ENCODE measurements at places on chromosomes 1 and 21.

GRCh38 chr1:3312310-3312897, 142.1 kb upstream of the ARHGEF16 start:
- no peak for DNase-seq

GRCh38 chr1:48006264-48006663, 9.1 kb upstream of the TRABD2B start:
- no peak for DNase-seq

- peak; percentile 95 for DNase-seq
These were observed 6.0 kb downstream of the CADM3 start for GRCh38 chr1:159177272-159177907.

GRCh38 chr1:21344098-21344749, 54.0 kb upstream of the ECE1 start:
- no peak for DNase-seq

DNA sequence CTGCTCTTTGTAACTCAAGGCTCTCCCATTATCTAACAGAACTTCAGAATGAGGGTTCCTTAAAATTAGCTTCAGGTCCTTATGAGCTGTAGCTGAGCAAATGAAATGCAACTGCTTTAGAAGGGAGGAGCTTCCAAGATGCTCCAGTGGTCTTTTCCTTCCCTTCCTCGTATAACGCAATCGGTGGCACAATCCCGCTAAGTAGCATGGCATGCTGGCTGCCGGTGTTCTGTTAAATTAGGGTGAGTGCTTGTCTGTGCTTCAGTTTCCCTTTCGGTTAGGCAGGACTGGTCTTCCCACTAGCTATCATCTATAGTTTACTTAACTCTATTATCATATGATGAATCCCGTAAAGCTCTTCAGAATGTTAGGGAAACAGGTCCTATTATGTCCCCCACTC, 917 bp downstream of the KIAA0040 start:
- DNase-seq: no peak

GRCh38 chr1:11654939-11655808, 497 bp downstream of the FBXO44 start:
- DNase-seq: no peak

- no peak for DNase-seq
These were observed 3.1 kb upstream of the VAMP4 start for GRCh38 chr1:171744986-171745385.

DNA sequence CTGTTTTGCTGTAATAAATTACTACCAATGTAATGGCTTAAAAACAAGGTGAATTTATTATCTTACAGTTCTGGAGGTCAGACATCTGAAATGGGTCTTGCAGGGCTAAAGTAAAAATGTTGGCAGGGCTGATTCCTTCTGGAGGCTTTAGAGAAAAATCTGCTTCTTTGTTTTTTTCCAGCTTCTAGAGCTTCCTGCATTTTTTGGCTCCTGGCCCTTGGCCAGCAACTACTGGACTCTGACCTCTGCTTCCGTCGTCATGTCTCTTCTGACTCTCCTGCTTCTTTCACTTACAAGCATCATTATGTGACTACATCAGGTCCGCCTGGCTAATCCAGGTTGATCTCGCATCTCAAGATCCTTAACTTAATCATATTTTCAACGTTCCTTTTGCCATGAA, 350.9 kb downstream of the S1PR1 start:
- DNase-seq: peak; percentile 59

DNA sequence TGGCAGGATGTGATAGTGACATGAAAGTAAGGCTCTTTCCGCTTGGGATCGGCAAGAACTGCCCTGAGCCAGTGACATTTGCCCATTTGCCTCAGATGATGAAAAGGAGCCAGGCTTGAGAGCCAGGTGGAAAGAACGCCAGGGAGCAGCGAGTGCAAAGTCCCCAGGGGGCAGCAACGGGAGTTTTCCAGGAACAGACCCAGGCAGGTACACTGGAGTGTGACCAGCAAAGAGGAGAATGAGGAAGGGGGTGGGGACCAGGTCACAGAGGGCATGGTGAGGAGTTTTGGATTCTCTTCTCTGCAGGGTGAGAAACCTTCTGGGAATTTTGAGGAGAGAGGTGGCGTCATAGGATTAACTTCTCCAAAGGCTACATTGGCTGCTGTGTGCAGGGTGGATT, 10.8 kb upstream of the ETS2 start:
- no peak for DNase-seq

DNA sequence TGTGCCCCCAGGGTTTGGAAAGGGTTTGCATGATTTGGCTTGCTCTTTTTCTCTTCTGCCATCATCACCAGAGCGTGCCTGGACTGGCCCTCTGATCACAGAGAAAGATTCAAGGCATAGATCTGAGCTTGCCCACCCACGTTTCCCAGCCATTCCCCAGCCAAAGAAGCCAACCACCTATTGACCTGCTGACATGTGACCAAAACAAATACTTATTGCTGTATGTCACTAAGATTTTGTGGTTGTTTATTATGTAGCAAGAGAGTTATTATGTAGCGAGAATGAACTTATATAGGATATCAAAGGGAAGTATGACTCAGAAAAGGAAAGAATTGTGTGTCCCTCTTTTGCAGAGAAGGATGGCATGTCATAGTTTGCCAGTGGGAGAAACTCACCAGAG, 59.9 kb downstream of the UBE2U start:
- DNase-seq: no peak

DNA sequence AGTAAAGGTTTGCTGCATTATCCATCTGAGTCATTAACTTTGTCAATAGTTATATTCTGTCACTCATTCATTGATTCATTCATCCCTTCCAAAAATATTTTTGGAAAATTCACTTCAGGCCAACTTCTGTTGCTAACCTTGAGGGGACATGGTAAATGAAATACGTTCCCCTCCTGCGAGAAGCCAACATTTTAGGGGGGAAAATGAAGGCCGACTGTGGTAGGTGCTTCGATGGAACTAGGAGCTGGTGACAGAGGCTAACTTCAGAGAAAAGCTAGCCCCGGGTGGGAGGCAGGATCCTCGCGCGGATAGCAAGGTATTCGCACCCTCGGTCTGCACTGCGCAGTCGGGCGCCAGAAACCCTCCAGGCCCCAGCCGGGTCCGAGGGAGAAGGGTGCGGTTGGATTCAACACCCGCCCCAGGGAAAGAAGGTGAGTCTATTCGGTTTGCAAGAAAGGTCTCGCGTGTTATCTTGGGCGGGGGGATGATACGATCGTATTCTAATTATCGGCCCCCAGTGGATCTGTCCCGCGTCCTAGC, 646 bp upstream of the RRP15 start:
- no peak for DNase-seq

- no peak for DNase-seq
These were observed 761 bp downstream of the TNNT2 start for GRCh38 chr1:201376464-201377374.

DNA sequence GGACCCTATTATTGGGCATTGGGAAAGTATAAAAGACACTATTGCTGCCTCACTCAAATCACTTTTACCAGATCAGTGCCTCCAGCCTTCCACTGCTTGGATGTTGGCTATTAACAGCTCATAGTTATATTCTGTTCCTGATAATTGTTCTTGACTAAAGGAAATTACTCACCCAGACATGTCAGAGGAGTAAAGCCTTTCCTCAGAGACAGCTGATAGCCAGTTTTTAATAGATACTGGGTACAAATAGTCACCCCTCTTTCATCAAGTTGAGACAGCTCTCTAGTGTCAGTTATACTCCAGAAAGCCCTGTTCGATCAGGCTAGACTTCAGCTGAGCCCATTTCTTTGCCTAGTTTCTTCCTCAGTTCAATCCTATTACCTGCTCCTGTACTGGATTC, 876.1 kb upstream of the B3GALT2 start:
- DNase-seq: no peak

GRCh38 chr1:1975535-1975934, 28.1 kb downstream of the CFAP74 start:
- no peak for DNase-seq

GRCh38 chr1:225482421-225482950, 54.6 kb upstream of the LBR start:
- no peak for DNase-seq

DNA sequence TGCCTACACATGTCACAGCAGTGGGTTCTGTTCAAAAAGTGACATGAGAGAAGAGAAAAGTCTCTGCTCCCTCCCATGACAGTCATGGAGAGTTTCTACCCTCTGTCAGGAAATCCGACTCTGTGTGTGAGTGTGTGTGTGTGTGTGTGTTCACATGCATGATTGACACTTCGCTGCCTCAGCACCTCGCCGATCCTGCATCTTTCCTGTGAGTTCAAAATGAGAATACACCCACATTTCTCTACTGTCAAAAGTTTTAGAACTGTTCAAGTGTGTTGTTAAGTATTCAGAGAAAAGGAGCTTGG, 46.2 kb upstream of the COX20 start:
- DNase-seq: no peak

DNA sequence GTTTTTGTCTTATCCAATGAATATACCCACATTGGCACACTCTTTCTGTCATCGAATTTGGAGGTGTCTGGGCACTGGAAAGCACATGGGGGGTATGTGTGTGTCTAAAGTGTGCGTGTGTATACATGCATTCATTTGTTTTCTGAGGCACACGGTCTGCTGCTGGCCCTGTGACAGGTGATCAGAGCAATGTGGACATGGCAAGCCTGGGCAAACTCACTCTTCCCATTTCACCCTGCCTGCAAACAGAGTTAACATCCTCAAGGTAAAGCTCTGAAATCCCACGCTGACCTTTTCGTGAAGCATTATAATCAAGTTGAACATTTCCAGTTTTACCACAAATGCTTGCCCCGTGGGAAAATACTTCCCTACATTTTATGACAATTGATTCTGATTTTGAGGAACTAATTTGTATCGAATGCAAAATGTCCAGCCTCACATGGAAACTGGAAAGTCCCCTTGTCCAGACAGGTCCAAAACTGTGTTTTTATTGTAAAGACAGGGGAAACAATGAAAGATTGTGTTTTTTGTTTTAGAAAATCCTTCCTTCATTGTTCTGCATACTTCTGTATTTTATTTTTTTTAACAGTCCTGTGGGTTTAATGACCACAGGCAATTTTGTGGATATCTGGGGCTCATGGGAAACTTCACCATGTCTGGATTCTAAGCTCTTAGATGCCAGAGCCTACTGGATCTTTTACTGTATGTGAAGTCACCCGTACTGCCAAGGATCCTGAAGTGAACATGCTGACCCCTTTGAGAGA, 160.9 kb downstream of the PBX1 start:
- no peak for DNase-seq

DNA sequence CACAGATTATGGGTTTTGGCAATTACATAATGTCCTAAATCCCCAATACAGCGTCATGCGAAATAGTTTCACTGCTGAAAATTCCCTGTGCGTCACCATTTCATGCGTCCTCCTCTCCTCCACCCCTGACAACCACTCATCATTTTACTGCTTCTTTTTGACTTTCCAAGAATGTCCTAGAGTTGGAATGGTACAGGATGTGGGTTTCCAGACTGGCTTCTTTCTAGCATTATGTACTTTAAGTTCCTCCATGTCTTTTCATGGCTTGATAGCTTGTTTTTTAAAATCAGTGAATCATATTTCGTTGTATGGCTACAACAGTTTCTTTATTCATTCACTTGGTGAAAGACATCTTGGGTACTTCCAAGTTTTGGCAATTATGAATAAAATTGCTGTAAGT, 7.4 kb downstream of the NBPF3 start:
- no peak for DNase-seq

- no peak for DNase-seq
These were observed 5.1 kb upstream of the ARHGAP30 start for GRCh38 chr1:161074676-161075368.

DNA sequence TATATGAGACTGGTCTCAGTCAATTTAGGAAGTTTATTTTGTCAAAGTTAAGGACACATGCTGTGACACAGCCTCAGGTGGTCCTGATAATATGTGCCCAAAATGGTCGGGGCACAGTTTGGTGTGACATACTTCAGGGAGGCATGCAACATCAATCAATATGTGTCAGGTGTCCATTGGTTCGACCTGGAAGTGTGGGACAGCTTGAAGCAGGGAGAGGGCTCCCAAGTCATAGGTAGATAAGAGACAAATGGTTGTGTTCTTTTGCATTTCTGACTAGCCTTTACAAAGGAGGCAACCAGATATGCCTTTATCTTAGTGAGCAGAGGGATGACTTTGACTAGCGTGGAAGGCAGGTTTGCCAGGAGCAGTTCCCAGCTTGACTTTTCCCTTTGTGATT, 4.5 kb upstream of the ERVH48-1 start:
- no peak for DNase-seq

DNA sequence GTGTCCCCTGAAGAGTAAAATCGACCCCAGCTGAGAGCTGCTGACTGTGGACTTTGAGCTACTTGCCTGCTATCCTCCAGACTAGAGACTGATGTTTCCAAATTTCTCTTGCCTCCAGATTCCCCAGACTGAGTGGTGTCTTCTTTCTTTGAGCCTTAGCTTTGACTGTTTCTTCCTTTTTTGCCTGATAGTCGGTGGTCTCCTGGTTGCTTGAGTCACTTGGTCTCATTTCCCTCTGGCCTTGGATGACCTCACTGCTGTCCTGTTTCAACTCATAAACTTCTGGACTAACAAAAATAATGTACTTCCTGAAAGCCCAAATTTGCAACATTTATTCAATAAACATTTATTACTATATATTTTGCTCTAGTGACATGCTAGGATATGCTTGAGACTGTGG, 52.9 kb upstream of the DIPK1A start:
- DNase-seq: no peak

DNA sequence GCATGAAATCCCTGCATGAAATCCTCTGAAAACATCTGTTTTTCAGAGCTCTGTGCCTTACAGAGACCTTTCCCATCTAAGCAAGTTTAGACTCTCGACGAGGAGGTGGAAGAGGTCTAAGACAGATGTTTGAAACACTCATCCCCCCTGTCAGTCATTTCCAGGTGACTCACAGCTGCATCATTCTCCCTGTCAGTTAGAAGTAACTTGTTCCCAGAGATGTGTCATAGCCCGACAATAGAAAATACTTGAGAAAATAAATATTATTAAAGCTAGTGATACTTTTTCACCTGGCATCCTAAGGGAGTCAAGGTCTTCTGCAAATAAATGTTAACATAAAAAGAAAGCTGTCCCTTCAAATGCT, 41.6 kb upstream of the SEC16B start:
- DNase-seq: peak; percentile 21

- DNase-seq: no peak
These were observed 90.6 kb upstream of the SIM2 start for GRCh38 chr21:36608041-36608896.

GRCh38 chr1:50531601-50532000, 108.4 kb upstream of the DMRTA2 start:
- no peak for DNase-seq

- peak; percentile 78 for DNase-seq
These were observed 83.6 kb upstream of the SLC25A33 start for GRCh38 chr1:9455487-9456234.

DNA sequence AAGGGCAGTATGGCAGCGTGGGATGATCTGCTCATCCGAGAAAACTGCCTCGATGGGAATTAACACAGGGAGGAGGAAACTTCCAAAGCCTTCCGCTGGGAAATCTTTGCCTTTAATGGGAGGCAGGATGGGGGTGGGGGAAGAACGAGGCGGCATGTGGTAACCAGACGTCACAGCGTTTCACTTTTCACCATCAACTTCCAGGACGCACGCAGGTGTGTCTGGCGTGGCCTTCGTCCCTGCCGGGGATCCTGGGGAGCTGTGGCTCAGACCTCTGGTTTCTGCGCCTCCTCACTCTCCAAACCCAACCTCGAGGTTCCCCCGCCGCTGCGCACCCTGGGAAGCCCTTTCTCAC, 282 bp downstream of the RSPH1 start:
- peak; percentile 62 for DNase-seq
